ENCODE measurements at places on chromosomes 5 and 9. TPM values are rescaled to one million over a fixed set of nuclear protein-coding genes. Genes with fewer than 3 reads are reported as not detected.

Gene ST8SIA4
- 5.4 TPM for total RNA-seq

Gene CDC20B
- total RNA-seq: not detected

Gene BTNL8
- total RNA-seq: 0.27 TPM

Gene NMUR2
- total RNA-seq: 0.20 TPM

Gene HTR4
- not detected for total RNA-seq

Gene ZNF367
- 2.5 TPM for total RNA-seq

Gene PLGRKT
- total RNA-seq: 41.6 TPM

Gene DDX4
- not detected for total RNA-seq

Gene SLC4A9
- total RNA-seq: not detected

Gene LRRTM2
- 0.12 TPM for total RNA-seq

Gene FOXD4L5
- not detected for total RNA-seq

Gene PCDHB5
- total RNA-seq: 3.1 TPM

Gene P4HA2
- total RNA-seq: 78.4 TPM

Gene CENPK
- total RNA-seq: 0.99 TPM
